ENCODE measurements at places on chromosomes 5 and 9.

DNA sequence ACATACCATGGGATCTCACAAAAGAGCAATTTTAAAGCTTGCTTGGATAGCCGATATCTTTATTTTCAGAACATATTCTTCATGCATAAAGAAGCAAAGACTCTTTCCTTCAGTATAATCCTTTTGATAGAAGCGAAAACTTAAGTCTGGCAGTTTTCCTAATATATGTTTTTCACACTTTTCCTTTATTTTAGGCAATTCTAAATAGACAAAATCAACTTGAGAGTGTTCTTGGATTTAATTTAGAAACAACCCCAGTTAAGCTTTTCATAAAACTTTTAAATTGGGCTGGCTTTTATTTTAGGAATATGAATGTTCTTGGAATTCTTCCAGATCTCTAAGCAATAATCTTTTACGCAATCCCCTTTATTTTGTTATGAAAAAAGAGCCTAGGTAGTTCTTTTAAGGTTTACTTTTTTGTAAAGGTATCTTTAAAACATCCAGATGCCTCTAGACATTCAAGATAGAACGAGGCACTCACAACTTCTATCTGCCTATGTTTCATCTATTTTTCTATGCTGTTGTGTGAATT is 51.5 kb upstream of the HSPB3 start:
- DNase-seq: no peak

DNA sequence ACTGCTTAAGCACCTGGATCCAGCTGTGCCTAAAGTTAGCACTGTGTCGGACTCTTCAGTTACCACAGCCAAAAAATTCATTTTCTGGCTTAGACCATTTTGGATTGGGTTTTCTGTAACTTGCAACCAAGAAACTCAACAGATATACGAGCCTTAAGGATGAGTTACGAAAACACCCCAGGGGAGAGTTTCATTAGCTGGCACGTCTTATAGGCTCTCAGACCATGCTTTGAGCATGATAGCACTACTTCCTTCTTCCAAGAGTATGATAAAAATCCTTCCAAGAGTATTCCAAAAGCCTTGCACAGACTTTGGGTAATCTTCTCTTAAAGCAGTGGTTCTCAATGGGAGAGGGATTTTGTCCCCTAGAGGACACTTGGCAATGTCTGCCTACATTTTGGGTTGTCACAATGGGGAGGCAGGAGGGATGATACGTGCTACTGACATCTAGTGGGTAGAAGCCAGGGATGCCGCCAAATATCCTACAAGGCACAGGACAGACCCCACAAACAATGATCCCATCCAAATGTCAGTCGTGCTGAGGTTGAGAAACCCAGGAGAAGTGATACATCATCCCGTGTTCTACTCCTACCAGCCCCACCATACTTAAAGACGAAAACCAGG is 64.8 kb downstream of the SMIM23 start:
- peak; percentile 51 for DNase-seq

- DNase-seq: no peak
These were observed 71.5 kb downstream of the DAP start for GRCh38 chr5:10689391-10690081.

- no peak for DNase-seq
These were observed 33.8 kb downstream of the LHFPL2 start for GRCh38 chr5:78614816-78615215.

DNA sequence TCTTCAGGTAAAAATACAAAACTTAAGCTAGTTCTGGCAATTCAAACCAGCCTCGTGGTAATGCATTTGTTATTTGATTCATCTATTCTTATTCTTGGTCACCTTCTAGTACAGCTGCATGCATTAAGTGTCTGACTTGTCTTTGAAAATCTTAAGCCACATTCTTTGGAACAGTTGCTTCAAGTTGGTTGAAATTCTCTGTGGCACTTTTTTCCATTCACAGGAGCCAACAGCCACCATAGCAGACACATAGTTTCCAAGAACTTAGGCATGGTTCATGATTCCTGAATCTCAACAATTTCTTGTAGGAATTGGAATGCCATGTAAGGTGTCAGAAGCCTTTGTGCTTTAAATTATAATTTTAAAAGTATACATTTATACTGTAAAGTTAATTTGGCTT is 47.4 kb upstream of the MEF2C start:
- no peak for DNase-seq

GRCh38 chr5:22887566-22887965 is 34.4 kb upstream of the CDH12 start:
- DNase-seq: no peak

DNA sequence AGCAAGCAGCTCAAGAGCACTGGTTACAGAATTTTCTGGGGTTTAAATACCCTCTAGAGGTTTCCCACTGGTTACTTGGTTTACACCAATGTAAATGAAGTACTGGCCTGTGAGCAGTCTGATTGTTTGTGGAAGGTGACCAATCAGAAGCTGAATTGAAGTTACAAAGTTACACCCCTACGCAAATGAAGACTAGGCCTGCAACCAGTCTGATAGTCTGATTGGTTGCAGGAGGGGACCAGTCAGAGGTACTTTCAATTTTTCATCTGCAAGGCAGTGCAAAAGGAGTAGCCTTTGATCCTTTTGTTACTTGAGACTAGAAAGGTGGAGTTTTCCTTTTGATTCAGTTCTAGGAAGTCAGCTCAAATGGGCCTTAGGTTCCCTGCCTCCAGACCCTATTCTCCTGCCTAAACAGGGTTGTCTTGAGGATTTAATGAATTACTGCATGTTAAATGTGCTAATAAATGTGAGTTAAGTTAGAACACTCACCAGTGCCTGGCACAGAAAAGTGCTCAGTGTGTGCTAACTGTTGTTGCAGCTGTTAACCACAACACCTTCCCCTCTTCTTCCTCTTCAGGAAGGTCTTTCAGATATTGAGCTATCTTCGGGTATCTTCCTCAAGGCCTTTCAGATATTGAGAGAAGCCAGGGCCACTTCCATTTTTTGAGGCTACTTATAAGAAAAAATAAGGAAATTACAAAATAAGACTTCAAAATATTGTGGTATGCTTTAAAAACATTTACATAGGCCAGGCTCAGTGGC is 32.1 kb upstream of the CLINT1 start:
- no peak for DNase-seq

DNA sequence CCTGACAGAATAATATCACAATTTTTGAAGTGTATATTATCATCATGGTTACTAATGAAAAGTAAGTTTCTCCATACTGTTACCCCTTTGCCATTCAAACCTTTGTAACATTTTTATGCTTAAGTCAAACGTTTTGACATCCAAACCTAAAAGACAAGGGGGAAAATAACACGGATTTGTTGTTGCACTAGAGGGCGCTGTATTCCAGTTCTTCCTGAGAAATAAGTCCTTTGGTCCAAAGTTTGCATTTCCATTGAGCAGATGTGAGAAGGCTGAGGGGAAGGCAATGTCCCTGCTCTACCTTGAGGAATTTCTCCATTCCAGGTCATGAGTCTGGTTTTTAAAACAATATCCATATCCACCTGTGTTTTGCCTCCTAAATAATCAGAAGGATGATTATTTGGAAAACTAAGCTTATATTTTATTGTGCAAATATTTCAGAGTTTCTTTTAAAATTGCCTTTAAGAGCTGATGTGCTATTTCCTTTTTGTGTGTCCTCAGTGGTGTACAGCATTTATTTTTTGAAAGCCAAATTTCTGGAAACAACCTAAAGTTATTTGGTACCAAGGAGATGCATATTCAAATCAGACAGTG is 9.7 kb downstream of the LECT2 start:
- peak; percentile 80 for DNase-seq

- DNase-seq: no peak
These were observed 59.0 kb downstream of the BASP1 start for GRCh38 chr5:17276445-17276844.

DNA sequence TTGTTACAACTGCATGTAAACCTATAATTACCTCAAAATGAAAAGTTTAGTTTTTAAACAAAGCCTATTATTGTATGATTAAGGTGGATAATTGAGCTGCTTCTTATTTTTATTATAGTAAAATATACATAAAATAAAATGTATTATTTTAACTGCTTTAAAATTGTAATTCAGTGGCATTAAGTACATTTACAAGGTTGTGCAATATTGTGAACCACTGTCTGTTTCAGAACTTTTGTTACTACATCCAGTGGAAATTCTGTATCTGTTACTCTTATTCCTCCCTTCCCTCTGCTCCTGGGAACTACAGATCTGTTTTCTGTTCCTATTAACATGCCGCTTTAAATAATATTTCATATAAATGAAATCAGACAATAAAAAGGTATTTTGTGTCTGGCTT is 37.1 kb downstream of the ITGA1 start:
- DNase-seq: no peak

- DNase-seq: no peak
These were observed 8.0 kb downstream of the PITX1 start for GRCh38 chr5:135025730-135026644.

DNA sequence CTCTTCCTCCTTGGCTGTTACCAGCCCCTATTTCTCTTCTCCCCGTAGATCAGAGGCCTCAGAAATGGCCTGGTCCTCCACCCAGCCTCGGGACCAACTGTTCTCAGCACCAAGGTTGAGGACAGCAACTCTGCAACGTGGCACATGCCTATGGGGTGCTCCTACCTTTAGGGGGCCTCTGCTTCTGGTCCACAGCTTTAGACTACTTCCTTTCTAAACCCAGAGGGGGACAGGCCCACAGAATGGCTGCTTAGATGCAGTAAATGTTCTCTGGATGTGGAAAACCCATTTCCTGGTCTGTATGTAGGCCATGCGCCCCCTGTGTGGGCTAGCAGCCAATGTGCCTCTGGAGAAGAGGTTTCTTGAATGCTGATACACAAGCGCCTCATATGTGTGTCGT is 68.4 kb downstream of the NRG2 start:
- no peak for DNase-seq

DNA sequence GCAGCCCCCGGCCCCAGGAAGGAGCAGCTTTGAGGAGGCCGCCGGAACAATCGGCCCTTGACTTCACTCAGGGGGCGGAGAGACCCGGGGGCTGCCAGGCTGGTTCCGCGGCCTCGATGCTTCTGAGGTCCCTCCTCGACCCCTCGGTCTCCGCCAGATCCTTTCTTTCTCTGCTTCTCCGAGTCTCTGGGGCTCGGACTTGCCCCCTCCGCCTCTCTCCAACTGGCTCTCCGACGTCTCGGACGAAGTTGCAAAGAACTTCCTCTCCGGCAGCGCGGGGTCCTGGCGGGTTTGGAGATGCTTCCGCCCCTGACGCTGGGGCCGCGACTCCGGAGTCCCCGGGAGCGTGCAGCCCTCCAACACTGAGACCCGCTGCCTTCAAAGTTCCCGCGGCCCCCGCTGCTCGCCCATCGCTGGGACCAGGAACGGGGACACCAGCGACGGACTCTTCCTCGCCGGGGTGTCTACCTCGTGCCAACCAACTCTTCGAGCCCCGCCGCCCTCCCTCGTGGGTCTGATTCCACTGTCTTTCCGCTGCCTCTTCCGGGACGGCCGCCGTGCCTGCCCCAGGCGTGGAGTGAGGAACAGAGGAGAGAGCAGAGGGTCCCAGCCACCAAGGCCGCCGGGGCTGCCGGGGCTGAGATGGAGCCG is 7.0 kb downstream of the PAX5 start:
- no peak for DNase-seq

DNA sequence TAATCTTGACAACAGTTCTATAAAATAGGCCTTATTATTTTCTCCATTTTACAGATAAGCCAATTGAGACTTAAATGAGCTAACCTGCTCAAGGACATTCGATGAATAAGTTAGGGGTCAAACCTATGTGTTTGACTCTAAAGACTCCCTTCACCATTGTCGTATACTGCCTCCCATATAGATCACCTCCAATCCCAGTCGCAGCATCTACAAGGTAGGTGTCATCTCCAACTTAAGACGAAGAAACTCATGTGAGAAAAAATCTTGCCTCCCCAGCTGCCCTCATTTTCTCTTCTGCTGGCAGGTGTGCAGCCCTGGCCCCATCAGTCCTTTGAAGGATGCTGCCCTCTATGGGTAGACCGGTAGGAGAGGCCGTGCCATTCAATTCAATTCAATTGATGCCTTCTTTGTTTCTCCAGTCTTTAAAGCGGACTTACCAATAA is 75.2 kb upstream of the SMARCA2 start:
- DNase-seq: no peak

Measured in muscle of back (tissue), 13 donors.